Fibroblast of lung (primary cell): ENCODE measurements at places on chromosomes 3 and 15.

DNA sequence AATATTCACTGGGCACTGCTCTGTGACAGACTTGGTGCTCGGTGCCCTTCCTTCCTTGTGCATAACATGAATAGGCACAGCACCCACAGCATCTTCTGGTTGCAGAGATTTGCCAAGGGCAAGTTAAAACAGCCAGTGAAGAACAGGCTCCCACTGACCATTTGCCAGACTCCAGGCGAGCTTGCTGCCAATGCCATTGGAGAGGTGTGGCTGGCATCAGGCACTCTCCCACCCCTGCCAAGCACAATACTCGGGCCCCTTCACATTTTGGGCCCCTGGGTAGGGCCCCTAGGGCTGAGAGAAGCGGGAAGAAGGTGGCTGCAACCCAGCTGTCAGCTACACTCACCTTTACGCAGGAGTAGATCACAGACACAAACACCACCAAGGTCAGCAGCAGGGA, 112.1 kb downstream of the SEC22A start:
- no peak for DNase-seq

DNA sequence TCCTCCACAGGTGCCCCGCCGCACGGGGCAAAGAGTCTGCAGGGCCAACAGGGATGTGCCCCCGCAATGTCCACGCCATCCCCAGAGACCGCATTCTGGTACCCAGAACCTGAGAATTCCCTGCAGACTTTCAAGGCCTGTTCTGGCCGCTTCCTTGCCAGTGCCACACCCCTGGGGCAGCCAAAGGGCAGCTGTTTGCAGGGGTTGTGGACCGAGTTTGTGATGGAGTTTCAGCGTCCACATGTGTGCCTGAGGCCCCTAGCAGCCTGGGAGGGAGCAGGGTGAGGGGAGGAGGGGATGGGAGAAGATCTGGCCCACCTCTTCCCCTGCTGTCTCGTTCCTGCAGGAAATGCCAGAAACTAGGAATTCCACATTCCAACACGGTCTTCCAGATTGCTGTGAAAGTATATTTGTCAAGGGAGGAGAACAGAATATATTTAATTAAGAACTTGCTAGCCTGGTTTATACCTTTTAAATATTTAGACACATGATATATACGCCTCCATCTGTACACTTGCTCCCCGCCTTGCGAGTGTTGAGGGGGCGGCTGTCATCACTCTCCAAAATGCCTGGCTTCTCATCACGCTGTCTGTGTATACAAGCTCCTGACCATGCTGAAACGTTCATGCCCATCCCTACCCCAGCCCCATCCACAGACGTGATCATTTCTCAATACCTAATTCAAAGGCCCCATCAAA, 31.1 kb upstream of the RASA2 start:
- no peak for DNase-seq

- no peak for DNase-seq
Observed at GRCh38 chr15:39052323-39052705, 487.7 kb upstream of the RASGRP1 start.

DNA sequence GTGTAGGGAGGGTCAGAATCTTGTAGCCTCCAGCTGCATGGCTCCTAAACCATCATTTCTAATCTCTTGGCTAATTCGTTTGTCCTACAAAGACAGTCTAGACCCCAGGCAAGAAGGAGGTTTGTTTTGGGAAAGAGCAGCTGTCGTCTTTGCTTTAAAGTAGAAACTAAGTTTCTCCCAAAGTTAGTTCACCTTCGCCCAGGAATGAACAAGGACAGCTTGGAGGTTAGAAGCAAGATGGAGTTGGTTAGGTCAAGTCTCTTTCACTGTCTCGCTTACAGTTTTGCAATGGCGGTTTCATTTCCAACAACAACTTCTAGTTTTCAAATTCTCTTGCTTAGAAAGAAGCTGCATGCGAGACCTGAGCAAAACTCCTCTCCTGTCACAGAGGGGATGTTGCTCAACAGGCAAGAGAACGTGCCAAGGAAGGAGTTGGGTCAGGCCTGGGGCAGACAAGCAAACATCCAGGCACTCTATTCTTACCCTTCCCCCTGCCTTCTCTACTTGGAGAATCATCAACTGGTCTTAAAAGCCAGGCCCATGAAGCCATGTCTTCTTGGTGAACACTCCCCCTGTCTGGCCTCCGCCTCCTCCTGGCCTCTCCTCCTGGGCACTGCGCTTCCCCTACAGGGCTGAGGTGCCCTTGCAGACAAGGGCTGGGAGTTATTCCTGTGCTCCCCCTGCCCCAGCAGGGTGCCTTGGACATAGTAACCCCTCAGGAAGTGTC, 57.6 kb downstream of the TMEM44 start:
- peak; percentile 70 for DNase-seq

- DNase-seq: peak; percentile 16
Observed at GRCh38 chr15:57505056-57505715, 86.5 kb upstream of the MYZAP start.

DNA sequence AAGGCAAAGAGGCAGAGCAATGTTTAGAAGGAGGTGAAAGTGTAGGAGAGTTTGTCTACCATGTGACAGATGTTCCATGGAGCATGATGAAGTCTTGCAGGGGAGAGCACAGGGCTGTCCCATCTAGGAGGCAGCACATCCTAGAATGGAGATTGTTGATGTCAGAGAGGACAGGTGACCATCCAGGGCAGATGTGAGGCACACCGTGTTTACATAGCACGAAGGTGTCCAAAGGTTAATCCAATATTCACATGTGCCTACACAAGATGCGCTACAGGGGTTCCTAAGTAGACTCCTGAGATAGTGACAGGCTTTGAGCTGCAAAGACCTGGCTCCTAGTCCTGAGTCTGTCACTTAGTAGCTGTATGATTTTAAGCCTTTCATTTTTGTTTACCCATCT, 219.3 kb upstream of the SLCO3A1 start:
- no peak for DNase-seq

- DNase-seq: no peak
Observed at GRCh38 chr15:40286061-40286532, 3.2 kb upstream of the ANKRD63 start.

GRCh38 chr3:71201939-71202338, 381.6 kb downstream of the FOXP1 start:
- DNase-seq: peak; percentile 86

DNA sequence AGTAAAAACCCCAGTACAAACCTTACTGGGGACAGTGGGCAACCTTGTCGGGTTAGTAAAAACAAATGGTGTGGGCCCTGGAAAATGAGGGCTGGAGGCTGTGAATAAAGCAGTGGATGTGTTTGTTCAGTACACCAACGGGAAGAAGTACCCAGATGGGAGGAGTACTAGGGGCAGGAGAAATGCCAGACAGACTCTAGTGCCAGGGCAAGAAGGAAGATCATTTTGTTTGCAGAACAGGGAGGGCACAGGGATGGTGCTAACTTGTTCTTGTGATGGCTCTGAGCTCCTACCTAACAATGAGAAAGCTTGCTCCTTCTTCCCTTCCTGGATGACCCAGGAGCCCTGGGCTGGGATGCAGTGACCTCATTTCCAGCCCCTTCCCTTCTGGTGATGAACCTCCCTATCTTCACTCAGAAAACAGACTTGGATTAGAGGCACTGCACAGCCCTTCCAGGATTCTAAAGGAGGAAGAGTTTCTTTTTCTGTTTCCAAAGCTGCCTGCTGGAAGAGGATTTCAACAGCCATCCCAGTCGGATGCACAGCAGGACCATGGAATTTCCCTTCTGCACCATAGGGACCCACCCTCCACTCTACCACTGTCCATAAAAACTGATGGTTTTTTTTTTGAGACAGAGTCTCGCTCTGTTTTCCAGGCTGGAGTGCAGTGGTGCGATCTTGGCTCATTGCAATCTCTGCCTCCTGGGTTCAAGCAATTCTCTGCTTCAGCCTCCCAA, 6.1 kb downstream of the RASSF1 start:
- DNase-seq: no peak

GRCh38 chr15:84819291-84819768, 2.2 kb downstream of the ALPK3 start:
- no peak for DNase-seq

- no peak for DNase-seq
Observed at GRCh38 chr3:29426302-29427226, 145.7 kb downstream of the RBMS3 start.

DNA sequence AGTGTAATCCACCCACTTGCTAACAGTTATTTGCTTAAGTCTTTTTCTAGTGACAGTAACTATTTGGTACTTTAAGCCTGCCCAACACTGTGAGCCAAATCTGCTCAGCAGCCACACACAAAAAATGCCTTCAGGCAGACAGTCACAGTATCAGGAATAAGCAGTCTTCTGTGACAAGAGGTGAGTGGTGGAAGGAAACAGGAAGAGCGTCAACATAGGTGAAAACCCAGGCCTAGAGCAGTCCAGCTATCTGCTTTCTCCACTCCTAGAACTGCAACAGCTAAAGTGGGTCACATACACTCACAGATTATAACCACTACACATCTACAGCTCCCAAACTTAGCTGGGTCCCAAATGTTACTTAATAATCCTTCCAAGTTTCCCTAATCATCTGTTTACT, 213.7 kb downstream of the ZBTB20 start:
- DNase-seq: no peak

GRCh38 chr3:189813647-189814240, 182.6 kb downstream of the TP63 start:
- DNase-seq: no peak

- no peak for DNase-seq
Observed at GRCh38 chr3:11850003-11850402, 3.3 kb upstream of the TAMM41 start.

DNA sequence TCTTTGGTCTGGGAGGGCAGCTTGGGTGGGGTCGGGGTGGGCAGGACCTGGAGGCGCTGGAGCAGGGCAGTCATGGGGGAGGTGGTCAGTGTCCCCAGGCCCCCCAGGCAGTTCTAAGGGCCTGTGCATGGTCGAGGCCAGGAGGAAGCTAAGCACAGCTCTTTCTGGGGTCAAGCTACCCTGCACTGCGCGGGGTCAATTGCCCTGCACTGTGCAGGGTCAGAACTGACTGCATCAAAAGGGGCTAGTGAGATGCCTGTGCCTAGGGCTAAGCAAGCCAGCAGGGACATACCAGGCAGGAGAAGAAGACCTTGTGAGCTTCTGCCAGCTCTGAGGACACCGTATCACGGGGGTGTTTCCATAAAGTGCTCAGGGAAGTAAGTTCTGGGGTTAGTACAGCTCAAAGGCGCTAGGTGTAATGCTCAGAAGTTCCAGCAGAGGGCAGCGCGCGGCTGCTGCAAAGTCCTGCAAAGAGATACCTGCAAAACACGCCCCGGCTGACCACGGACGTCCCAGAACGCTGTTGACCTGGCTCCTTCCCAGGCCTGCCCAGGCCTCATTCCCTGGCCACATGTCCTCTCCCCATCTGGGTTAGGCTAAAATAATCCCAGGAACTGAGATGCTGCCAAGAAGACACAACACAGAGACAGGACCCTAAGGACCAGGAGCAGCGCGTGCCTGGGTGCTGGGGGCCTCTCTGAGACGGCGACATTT, 18.8 kb upstream of the IQSEC1 start:
- peak; percentile 51 for DNase-seq

DNA sequence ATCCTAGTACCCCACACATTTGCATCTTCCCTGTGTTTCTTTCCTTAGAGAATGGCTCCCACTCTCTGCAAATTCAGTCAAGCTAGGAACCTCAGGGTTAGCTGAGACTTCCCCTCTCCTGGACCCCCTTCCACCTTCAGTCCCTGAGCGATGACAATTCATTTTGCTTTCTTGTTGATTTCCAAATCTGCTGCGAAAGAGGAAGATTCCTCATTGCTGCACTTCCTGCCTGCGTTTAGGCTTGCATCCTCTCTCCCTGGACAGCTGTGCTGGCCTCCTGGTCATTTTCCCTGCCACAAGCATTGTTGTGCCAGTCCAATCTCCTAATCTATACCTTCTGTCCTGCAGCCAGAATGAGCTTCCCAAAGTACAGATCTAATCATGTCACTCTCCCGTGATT, 12.3 kb upstream of the DGKG start:
- DNase-seq: no peak

- DNase-seq: no peak
Observed at GRCh38 chr15:47675735-47676134, 41.6 kb upstream of the SEMA6D start.

- peak; percentile 11 for DNase-seq
Observed at GRCh38 chr15:38374029-38374428, 79.9 kb upstream of the FAM98B start.

- DNase-seq: peak; percentile 76
Observed at GRCh38 chr3:140176526-140176925, 241.5 kb downstream of the CLSTN2 start.

- no peak for DNase-seq
Observed at GRCh38 chr3:60847791-60848190, 403.5 kb downstream of the FHIT start.
